ENCODE measurements at places on chromosomes 4 and X.

- DNase-seq, result no peak
Observed at GRCh38 chr4:144989306-144989705, 108.7 kb downstream of the ANAPC10 start.

- DNase-seq, result no peak
Observed at GRCh38 chrX:84362184-84362838, 139.9 kb downstream of the HDX start.

DNA sequence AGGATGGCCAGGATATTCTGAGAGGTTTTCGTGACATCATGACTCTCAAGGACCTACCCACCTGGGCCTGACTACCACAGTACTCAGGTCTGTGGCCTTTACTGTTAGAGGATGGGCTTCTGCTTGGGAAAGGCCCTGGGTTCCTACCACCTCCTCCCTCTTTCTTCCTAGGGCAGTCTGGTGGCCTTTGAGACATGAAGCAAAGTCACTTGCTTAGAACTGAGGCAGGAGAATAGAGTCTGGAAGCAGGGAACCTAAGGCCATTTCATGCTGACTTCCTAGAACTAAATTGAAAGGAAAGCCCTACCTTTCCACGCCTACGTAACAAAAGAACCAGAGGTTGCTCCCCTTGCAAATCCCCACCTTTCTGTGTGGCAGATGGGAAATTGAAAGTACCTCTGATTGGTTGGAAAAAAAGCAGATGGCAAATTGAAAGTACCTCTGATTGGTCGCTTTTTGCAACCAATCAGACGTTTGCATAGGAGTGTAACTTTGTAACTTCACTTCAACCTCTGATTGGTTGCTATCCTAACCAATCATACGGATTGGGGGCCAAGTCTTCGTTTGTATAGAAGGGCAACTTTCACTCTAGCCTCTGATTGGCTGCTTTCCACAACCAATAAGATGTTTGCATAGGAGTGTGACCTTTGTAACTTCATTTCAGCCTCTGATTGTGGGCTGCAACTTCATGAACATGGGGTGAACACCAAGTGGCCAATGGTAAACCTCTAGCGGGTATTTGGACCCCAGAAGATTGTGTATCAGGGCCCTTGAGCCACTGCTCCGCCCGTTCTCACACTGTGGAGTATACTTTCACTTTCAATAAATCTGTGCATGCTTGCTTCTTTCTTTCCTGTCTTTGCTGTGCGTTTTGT lies 9.9 kb upstream of the AKAP14 start:
- no peak for DNase-seq

DNA sequence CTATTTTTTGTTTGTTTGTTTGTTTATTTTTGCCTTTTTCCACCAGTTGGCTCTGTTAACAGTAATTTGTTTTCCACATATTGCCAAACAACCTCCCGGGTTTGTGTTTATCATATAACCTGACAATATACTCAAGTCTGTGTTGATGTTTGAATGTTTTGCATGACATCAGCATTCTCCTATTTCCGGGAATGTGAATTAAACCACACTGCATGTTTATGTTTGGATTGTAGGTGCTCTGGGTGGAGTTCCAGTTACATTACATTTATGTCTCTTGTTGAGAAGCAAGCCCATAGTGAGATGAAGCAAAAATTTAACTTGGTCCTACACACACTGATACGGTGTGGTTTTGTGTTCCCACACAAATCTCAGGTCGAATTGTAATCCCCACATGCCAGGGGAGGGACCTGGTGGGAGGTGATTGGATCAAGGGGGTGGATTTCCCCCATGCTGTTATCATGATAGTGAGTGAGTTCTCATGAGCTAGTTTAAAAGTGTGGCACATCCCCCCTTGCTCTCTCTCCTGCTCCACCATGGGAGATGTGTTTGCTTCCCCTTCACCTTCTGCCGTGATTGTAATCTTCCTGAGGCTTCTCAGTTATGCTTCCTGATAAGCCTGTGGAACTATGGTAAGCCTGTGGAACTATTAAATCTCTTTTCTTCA lies 54.4 kb upstream of the CLNK start:
- no peak for DNase-seq

- no peak for DNase-seq
Observed at GRCh38 chrX:11119313-11119943, 8.3 kb downstream of the HCCS start.

- peak; percentile 18 for DNase-seq
Observed at GRCh38 chrX:71532078-71532752, 689 bp upstream of the OGT start.

- no peak for DNase-seq
Observed at GRCh38 chrX:39309018-39309635, 507.9 kb downstream of the MID1IP1 start.

DNA sequence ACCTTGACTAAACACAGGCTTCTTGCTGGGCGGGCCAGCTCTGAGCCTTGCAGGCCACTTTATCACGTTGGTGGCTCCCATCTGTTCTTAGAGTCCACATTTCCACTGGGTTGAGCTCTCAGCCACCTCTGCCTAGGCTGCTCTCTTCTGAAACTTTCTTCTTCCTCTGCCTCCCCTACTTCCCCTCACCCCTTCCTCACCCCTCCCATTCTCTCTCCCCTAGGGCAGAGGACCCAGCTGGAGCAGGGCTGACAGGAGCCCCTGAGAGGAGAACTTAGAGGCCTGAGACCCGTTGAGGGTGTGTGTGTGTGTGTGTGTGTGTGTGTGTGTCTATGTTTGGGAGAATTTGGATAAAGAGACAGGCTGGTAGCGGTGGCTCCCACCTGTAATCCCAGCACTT lies 19.9 kb upstream of the TMSB4X start:
- DNase-seq, result no peak

DNA sequence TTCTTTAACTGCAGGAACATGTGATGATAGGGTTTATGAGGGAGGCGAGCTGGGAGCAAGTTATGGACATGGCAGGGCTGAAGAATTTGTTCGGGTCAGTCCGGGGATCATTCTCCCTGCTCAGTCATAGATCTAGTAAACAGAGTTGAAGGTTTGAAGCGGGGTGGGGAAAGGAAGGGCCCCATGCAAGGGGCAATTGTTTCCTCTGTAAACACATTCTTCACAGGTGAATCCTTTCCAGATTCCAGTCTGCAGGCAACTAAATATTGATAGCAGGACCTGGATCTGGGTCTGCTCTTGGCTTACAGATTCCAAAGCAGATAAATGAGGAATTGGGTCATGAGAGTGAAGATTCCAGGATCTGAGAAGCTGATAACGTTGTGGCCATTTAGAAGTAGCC lies 44.3 kb upstream of the ARHGAP24 start:
- no peak for DNase-seq

DNA sequence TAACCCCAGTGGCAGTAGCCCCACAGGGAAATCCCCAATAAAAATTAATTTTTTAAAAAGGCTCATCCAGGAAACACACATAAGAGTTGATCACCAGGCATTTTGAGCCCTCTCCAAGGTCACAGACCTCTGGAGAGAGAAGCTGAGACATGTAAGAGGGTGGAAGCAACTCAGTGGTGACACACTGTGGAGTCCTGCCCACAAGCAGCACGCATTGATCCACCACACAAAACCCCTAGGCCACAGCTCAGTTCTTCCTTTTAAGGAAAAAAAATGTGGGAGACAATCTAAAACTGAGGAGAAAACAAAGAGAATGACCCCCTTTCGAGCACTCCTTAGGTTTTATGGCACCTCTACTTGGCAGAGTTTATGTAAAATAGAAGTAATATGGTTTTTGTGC lies 71.7 kb upstream of the S100G start:
- no peak for DNase-seq

DNA sequence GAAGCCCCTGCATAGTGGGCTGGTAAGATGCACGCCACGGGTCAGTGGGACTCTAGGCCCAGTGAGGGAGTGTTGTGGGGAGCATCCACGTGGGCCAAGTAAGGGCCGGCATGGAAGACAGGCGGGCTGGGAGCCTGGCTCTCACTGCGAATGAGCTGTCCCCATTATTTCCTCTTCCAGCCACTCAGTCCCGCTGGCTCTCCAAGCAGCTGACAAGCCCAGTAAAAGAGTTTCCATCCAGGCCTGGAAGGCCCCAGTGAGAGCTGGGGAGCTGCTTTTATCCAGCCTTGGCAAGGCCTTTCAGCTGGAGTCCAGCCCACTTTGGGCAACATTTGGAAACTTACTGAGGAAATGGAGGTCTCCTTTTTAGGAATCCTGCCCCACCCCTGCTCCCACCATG lies 24.9 kb downstream of the APLN start:
- no peak for DNase-seq

- no peak for DNase-seq
Observed at GRCh38 chrX:109186939-109187338, 294.9 kb downstream of the GUCY2F start.

- no peak for DNase-seq
Observed at GRCh38 chrX:111244235-111244750, 26.0 kb downstream of the CAPN6 start.

- DNase-seq, result no peak
Observed at GRCh38 chrX:1159548-1159947, 52.9 kb downstream of the CRLF2 start.

- DNase-seq, result no peak
Observed at GRCh38 chr4:65747386-65747785, 77.1 kb upstream of the EPHA5 start.

DNA sequence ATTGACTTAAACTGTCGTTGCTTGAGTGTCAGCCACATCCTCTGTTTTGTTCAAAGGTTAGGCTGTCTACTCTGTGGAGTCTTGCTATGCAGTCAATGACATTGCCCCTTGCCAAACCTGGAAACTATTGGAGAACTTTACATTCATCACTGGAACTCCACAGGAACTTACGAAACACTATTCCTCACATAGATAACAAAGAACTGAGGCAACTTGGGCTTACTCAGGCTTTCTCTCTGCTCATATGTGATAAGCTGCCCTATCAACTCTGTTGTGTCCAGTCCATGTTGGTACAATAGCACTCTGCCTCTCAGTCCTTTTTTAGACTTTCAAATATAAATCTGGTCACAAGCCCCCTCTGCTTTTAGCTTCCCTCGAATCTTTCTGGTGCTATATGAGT lies 9.4 kb downstream of the NPY5R start:
- DNase-seq, result no peak

DNA sequence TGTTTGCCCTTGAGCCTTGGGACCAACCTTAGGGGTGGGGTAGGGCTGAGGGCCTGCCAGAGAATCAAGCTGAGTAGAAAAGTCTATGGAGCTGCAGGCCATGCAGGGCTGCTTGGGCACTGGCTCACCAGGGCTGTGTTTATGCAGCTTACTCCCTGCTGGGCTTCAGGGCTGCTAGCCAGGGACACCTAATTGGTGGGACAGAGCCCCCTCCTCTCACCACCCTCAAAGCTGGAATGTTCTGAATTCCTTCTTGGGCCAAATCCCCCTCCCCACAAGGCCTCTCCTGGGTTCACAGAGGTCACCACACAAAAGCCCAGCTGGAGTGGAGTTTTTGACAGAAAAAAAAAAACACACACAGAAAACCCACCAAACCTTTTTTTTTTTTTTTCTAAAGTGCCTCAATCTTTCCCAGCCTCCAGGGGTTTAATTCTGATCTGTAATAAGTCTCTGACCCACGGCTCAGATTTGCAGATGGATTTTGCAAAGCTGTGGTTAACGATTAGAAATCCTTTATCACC lies at the start of gene CLDN2:
Gene CLDN2 (plus strand): TSS at position 471 of the 521 bp plus-strand sequence. CDS start 7,827 bp downstream, outside the sequence.
- DNase-seq, result no peak
